Activated CD4-positive, alpha-beta T cell treated with anti-CD3 and anti-CD28 coated beads, Interleukin-2, amount 10 ng/mL, durations not matched to agents 7 days and 5 days (primary cell): ENCODE measurements at places on chromosomes 7 and 10. TPM values are rescaled to one million over a fixed set of nuclear protein-coding genes. Genes with fewer than 3 reads are reported as not detected.
A peak's percentile ranks its signal among the peaks of the same experiment; 100 is the strongest.

PON1 gene
- total RNA-seq = not detected

ITIH2 gene
- not detected for total RNA-seq

MOSPD3 gene
- total RNA-seq = 59.7 TPM

CABCOCO1 gene
- total RNA-seq = not detected

GALNT17 gene
- total RNA-seq = not detected

EMX2 gene
- total RNA-seq = not detected

DNTT gene
- total RNA-seq = not detected

AVL9 gene
- 33.2 TPM for total RNA-seq

DNA sequence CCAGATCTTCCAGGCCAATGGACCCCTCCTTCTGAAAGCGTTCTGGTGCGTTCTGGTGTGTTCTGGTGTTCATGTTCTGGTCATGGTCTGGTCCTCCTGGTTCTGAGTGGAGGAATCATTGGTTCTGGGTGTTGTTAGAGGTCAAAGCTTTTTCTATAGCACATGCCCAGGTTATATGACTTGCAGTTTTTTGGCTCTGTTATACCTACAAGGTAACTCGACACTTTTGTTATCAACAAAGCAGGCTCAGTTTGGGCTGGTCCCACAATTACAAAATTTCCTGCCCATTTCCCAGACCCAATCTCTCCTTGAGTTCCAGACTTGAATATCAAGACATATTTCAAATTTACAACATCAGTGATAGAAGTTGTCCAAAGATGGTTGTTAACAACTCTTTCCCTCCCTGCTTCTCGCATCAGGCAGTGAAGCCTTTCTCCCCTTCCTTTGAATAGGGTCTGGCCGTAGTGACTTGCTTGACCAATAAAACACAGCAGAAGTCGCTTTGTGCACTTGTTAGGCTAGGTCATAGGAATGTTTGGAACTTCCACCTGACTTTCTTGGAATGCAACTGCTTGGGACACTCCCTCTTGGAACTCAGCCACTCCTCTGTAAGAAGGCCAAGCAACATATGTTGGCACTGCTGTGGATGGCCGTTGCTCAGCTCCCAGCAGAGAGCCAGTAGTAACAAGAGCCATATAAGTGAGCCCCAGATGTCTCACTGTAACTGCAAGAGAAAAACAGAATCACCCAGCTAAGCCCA lies 83.1 kb upstream of the STEAP1B start:
- DNase-seq = no peak

DNA sequence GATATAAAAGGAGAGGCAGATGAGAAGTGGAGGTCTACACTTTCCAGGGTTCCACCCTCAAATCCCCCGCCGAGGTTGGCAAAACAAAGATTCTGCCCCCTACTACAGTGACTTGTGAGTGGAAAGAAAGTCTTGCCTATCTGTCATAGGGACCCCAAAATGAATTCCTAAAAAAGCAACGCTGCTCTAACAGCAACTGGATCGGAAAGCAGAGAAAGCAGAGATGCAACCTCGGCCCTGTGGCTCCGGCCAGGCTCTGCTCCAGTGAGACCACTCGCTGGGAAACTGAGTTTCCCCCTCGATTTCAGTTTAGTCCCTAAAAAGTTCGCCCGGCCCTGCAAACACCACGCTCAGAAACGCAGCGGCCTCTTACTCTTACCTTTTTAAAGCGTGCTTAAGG lies 297.9 kb upstream of the NFE2L3 start:
- no peak for DNase-seq

DNA sequence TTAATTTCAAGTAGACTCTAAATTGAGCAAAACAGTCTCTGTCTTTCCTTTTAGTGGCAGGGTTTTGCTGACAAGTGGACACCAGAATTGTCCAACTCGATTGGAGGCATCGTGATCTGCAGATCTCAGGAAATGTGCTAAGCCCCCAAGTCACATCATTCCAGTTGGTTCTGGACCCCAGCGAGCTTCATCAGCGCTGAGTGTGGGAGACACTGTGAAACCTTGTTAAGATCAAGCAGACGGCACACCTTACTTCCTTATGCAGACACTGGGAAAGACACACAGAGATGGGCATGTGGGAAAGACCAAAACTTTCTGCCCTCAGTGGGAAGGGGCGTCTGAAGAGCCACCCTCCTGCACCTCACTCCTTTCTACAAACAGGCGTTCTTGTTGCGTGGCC lies 440.8 kb downstream of the GLRX3 start:
- DNase-seq = no peak

- no peak for DNase-seq
These were observed 120.2 kb downstream of the CDH23 start for GRCh38 chr10:71516890-71517289.

GRCh38 chr10:22643116-22643515 lies 71.3 kb downstream of the PIP4K2A start:
- no peak for DNase-seq

DNA sequence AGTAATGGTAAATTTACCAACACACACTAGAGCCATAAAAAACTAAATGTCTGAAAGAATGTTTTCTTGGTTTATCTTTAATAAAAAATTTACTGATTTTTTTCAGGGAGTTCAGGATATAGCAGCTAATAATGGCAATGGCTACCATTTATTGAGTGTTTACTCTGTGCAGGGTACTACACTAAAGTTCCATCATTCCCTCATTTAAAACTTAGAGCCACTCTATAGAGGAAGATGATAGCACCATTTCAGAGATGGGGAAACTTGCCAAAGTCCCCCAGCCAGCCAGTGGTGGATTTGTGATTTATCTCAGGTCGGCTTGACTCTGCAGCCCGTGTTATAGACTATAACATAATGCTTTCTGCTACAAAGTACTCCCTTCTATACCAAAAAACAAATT lies 86.6 kb downstream of the LSMEM1 start:
- no peak for DNase-seq

GRCh38 chr10:42574336-42574735 lies 64.0 kb downstream of the ZNF33B start:
- DNase-seq = no peak

- no peak for DNase-seq
These were observed 83.1 kb downstream of the NKX6-2 start for GRCh38 chr10:132702601-132703418.

- no peak for DNase-seq
These were observed 284.2 kb downstream of the MTERF1 start for GRCh38 chr7:91596287-91596686.

DNA sequence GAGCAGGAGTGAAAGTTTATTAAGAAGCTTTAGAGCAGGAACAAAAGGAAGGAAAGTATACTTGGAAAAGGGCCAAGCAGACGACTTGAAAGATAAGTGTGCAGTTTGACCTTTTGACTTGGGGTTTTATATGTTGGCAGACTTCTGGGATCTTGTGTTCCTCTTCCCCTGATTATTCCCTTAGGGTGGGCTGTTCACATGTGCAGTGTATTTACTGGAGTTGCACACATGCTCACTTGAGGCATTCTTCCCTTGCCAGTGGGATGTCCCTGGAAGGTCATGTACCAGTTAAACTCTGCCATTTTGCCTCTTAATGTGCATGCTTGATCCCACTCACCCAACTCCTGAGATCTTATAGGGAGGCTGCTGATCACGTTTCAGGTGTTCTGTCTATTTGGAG lies 23.4 kb upstream of the ARHGAP12 start:
- no peak for DNase-seq

GRCh38 chr7:151202836-151203235 lies 7.5 kb downstream of the H2BK1 start:
- no peak for DNase-seq

DNA sequence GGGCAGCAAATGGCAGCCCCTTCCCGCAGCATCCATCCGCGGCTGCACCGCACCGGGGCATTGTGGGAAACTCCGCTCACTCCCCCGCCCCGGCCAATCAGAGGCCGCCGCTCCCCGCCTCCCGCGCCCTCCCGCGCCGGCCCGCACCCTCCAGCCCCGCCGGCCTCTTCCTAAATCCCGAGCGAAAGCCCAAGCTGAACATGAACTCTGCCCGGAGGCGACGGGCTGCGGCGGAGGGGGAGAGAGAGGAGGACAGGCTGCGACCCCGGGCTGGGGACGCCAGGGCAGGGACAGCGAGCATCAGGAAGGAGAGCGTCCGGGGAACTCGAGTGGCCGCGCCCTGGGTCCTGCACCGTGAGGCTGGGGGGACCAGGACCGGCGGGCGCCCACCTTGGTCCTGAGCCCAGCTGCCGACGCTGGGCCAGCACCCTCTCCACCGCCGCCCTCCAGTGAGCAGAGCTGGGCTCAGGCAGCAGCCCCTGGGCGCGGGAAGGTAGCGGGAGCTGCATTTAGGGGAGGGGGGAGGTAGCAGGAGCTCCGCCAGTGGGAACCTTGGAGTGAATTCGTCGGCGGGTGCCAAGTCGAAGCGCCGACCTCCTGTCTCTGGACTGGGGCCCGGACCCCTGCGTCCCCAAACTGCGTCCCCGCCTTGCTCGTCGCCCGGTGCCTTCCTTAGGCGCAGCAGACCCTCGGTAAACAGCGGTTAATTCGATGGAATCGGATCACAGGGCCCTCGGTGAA lies at the start of gene DGKI:
TSS of gene DGKI (minus strand) at position 148 of the 741 bp plus-strand sequence.
- no peak for DNase-seq

- DNase-seq = no peak
These were observed 7.2 kb upstream of the ADAM22 start for GRCh38 chr7:87926581-87927461.

DNA sequence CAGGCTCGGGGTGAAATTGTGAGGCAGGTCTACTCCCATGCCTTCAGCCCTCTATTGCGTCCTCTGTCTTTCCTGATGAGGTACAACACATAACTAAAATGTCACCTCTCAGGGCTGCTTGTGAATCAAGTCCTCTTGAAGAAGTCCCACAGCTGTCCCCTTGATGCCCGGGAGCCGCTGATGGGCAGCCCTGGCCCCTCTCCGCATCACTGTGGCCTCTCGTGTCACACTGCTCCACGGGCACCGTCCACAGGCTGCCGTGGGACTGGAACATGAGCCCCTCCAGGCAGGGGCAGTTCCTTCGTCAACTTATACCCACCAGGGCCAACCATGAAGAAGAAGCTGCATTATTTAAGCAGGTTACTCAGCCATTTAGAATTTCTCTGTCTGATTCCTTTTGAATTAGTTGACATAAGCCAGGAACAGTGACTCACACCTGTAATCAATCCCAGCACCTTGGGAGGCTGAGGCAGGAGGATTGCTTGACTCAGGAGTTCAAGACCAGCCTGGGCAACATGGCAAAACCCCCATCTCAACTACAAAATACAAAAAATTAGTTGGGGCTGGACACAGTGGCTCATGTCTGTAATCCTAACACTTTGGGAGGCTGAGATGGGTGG lies 58.5 kb upstream of the UBE3C start:
- DNase-seq = no peak

GRCh38 chr10:8214587-8214986 lies 160.1 kb downstream of the GATA3 start:
- DNase-seq = no peak

- peak; percentile 24 for DNase-seq
These were observed 58.0 kb downstream of the PLXNA4 start for GRCh38 chr7:132518102-132518838.
